Panc1 (cell line): ENCODE measurements at places on chromosomes 7 and 10. TPM values are rescaled to one million over a fixed set of nuclear protein-coding genes. Genes with fewer than 3 reads are reported as not detected.

GRCh38 chr7:97971120-97971989 is 18.6 kb downstream of the OCM2 start:
- DNase-seq: no peak

DNA sequence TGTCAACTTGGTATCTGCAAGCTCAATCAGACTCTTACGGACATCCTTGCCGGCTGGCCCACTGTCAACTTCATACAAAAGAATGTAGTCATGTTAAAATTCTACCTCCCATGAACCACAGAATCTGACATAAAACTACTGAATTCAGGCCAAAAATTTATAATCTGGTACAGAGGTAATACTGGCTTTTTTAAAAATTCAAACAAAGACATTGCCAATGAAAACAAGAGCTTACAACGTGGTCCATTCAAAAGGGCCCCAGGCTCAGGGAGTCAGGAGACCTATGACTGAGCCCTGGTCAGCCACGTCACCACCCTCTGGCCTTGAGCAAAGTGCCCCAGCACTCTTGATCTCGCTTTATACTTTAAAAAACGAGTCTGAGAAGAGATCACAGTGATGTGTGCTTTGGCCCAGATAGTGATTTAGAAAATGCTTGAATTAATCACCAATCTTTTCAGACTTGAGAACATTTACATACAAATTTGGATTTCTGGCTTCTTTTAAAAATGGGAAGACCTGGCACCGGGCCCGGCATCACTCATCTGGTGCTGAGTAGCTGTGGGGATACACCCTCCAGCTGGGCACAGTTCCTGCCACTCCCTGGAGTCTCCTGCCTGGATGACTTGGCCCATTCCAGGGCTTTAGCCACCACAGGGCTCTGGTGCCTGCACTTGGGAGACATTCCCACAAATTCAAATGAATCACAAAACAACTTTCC is 94.1 kb downstream of the PIP4K2A start:
- DNase-seq: peak; percentile 91

DNA sequence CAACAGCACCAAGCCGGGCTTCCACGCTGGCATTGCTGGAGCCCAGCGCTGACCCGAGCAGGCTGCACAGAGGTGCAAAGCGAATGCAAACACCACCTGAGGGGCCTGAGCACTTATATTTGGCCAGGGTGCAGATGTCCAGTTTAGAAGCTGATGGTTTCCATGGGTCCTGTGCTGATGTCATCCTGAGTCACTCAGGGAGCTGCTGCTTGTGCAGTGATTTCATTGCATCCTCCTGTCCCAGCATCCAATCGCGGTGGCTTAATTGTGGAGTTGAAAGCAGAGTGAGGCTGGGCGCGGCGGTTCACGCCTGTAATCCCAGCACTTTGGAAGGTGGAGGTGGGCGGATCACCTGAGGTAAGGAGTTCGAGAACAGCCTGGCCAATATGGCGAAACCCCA is 410.2 kb upstream of the KLF6 start:
- DNase-seq: no peak

- peak; percentile 98 for DNase-seq
These were observed 30.4 kb downstream of the DDC start for GRCh38 chr7:50534690-50535290.

DNA sequence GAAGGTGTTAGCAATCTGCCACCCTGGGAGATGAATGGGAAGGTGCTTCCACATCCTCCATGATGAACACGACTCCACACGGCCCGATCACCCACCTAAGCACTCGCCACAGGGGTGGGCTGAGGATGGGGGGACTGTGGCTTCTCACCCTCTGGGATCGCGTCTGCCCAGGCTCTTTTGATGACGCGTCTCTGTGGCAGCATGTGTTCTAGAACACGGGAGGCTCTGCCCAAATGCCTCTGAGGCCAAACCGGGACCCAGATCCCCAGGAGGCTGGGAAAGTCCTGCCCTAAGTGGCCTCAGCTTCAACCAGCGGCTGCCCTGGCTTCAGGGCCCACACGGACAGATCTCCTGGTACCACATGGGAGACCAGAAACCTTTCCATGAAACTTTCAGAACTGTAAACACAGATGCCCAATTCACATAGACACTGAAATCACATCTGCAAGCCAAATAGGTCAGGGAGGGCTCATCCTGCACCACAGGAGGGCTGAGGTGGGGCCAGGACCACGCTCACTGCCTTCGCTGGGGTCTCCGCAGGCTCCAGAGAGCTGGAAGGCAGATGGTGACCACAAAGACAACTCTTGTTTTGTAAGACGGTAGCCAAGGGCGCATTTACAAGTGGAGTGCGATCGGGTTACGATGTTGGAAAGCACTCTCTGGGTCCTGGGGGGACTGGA is 200.6 kb downstream of the PTPRN2 start:
- no peak for DNase-seq

- DNase-seq: no peak
These were observed 1.4 kb downstream of the CCNJ start for GRCh38 chr10:96044736-96045135.

GRCh38 chr7:36838616-36839225 is 114.4 kb upstream of the AOAH start:
- no peak for DNase-seq

DNA sequence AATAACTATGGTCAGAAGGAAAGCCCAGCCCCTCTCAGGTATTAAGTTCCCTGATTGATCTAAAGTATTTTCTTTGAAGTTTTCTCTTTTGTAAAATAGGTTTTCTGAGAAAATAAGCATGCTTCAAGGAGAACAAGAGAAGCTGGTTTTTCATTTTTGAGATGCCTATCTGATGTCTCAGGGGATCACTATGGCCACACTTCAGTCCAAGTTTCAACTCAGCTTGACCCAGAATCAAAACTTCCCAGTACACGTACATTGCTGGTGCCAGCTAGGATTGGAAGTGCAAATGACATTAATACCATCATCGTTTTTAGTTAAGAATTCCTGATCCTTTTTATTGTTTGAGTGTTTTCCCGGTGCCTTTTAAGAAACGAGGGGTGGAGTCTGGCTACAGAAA is 7.2 kb downstream of the ITIH5 start:
- no peak for DNase-seq

DNA sequence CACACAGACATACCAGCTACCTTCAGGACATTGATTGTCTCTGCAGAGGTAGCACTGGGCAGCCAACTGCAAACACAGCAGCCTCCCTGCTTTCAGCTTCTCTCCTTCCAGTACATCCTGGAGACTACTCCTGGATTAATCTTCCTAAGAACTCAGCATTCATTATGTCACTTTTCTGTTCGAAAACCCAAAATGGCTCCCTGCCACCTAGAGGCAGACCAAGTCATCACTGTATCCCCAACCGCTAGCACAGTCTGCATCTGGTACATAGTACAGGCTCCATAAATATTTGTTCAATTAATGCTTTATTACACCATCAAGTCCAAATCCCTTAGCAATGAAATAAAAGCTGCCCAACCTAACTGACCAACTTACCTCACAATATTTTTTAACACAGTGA is 5.0 kb upstream of the SEC31B start:
- DNase-seq: no peak

DNA sequence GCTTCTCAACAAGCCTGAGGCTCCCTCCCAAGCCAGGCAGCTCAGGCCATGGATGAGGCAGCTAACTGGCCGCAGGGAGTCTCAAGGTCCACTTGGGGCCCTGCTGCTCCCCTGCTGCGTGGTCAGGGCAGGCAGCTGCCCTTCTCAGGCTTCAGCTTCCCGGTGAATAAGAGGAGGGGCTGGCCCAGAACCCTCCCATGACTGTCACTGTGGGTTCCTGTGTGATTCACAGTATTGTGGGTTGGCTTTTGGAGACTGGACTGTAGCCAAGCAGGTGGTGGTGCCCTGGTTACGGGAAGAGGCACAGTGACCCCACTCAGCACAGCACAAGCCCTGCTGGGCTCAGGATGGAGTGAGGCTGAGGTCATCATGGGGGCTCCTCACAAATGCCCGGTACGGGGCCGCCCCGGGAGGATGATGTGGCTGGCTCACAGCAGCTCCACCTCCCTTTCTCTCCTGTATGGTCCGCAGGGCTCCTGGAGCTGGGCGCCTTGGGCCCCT is 189.8 kb downstream of the HECW1 start:
- no peak for DNase-seq

DNA sequence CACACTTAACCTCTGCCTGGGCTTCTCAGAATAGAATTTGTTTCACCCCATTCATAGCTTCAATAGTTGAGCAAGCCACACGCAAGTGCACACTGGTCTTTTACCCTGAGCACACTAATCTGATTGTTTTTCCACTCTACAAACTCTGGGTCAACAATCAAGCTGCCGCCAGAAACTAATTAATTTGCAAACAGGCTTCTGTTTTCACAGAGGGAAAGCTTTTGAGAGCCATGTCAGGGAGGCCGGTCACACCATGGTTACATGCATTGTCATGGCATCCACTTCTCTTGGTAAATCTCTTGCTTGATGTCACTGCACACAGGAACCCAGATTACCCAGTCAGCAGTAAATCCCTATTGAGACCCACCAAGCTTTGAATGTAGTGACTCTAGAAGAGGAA is 154.2 kb downstream of the SEMA3A start:
- no peak for DNase-seq

GRCh38 chr7:133398506-133398905 is 145.6 kb downstream of the EXOC4 start:
- DNase-seq: no peak

DNA sequence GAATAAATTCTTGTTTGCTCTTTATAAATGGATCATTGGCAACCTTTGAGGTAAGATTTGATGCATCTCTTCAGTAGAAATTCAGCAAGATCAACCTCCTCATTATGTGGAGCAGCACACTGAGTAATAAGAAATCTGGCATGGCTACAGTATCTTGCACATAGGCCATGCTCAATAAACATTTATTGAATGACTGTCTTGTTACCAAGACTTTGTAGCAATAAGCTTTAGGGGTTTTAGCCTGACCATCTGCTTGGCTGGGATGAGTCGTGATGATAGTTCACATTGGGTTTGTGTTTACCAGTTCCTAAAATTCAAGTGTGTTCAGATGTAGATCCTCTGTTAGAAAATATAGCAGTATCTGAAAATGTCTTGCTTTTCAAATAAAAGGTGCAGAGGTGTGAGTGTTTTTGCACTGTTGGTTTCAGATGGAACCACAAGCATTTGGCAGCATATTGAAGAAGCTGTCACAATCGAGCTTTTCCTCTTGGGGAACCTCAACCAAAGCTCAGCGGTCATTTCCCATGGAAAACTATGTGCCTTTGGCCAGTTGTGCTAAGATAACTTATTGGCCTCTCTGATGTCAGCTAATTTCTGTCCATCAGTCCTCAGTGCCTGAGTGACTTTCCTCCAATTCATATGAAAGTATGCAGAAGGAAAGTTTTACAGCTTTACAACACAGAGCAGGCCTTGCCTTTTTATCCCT is 442.6 kb downstream of the GFRA1 start:
- DNase-seq: no peak

GRCh38 chr10:7121154-7121797 is 289.6 kb downstream of the SFMBT2 start:
- peak; percentile 10 for DNase-seq

DNA sequence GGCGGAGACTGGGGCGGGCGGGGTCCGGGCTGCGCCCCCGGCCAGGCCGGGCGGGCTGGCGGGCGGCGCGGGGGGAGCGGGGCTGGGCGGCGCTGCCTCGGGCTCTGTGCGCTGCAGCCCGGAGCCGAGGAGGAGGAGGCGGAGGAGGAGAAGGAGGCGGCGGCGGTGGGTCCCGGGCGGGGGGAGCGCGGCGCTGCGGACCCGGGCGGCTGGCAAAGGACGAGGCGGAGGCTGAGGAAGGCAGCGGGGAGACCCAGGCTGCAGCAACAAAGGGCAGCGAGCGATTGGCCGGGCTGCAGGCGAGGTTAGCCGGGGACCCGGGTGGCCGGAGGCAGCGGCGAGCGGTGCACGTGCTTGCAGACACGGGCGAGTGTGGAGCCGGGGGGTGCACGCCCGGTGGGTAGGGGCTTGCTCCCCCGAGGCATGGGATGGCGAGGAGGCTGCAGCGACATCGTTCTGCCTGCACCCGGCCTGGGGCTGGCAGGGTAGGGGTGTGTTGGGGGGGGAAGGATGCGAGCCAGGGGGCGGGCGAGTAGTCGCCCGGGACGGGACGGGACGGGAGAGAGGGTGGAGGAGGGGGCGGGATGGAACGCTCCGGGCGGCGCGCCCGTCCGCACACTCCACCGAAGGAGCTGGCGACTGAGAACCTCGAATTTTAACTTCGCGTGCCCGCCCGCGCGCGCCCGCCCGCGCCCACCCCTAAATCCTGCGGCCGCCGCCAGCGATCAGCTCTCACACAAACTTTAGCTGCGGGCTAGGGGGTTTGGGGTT is 844 bp upstream of the KAT6B start:
- no peak for DNase-seq

- no peak for DNase-seq
These were observed 119.0 kb downstream of the PTPN20 start for GRCh38 chr10:47030191-47030703.

- no peak for DNase-seq
These were observed 21.6 kb upstream of the GIMAP2 start for GRCh38 chr7:150663802-150664494.

DNA sequence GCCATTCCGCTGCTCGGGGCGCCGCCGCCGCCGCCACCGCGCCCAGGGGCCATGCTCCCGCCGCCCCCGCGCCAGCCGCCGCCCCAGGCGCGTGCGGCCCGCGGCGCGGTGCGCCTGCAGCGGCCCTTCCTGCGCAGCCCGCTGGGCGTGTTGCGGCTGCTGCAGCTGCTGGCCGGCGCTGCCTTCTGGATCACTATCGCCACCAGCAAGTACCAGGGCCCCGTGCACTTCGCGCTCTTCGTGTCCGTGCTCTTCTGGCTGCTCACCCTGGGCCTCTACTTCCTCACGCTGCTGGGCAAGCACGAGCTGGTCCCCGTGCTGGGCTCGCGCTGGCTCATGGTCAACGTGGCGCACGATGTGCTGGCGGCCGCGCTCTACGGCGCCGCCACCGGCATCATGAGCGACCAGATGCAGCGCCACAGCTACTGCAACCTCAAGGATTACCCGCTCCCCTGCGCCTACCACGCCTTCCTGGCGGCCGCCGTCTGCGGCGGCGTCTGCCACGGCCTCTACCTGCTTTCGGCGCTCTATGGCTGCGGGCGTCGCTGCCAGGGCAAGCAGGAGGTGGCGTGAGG is 383 bp downstream of the MARVELD1 start:
- peak; percentile 48 for DNase-seq

DNA sequence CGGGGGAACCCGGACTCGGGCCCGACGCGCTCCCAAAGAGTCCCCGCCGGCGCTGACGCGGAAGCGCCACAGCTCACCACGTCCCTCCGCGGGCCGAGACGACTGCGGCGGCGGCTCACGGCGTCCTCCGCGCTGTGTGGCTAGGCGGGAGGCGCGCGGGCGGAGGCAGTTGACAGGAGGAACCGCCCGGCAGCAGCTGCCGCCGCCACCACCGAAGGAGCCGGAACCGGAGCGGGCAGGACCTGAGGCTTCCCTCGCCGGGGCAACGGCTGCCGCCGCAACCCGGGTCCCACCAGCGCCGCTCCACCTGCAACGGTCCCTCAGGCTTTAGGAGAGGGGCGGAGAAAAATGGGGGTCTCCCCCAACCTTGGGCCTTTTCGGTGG is 334 bp downstream of the ZNF800 start:
- DNase-seq: no peak

GRCh38 chr10:132368881-132369635 is 27.9 kb upstream of the PWWP2B start:
- DNase-seq: no peak

Gene HABP2
- 0.13 TPM for total RNA-seq

Gene TMEM176A
- 0.39 TPM for total RNA-seq

Gene CCL24
- not detected for total RNA-seq

Gene GIMAP4
- total RNA-seq: 0.26 TPM

Gene ZNF488
- 11.8 TPM for total RNA-seq

Gene GPR15LG
- total RNA-seq: 0.41 TPM

Gene VWDE
- total RNA-seq: 8.5 TPM

Gene CALHM1
- total RNA-seq: not detected

Gene GTF2IRD1
- 54.0 TPM for total RNA-seq

Gene ELN
- total RNA-seq: 0.26 TPM

Gene KLF14
- 0.39 TPM for total RNA-seq

Gene UCMA
- not detected for total RNA-seq

Gene DYDC1
- total RNA-seq: not detected
